ENCODE measurements at places on chromosomes 1 and 21.

GRCh38 chr1:153348511-153349362 lies at the start of gene PGLYRP4:
PGLYRP4 (minus strand) TSS chr1:153348841; CDS start chr1:153347932, 909 bp downstream.
- no peak for DNase-seq

GRCh38 chr1:27544834-27545233 lies 54.9 kb upstream of the WASF2 start:
- no peak for DNase-seq

DNA sequence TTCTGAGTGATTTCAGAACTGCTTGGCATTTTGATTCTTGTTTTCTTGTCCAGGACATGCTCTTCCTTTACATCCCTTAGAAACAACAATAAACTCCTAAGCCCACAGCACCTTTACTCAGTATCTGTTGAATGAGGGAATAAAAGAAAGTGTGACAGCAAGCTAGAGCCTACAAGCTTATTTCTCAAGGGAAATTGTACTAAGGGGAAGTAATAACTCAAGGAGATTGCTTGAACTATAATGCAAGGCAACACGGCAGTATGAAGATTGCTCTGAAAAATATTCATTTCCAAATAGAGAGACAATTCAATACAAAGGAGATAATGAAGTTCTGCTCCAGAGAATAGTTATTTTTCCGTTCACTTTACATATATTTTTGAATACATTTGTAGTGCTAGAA lies 6.5 kb downstream of the OR6P1 start:
- DNase-seq, result no peak

GRCh38 chr1:160377585-160378206 lies 10.8 kb downstream of the NHLH1 start:
- no peak for DNase-seq

Measured in HuH-7.5 (cell line).